ENCODE measurements at places on chromosomes 5 and 9. TPM values are rescaled to one million over a fixed set of nuclear protein-coding genes. Genes with fewer than 3 reads are reported as not detected.

DNA sequence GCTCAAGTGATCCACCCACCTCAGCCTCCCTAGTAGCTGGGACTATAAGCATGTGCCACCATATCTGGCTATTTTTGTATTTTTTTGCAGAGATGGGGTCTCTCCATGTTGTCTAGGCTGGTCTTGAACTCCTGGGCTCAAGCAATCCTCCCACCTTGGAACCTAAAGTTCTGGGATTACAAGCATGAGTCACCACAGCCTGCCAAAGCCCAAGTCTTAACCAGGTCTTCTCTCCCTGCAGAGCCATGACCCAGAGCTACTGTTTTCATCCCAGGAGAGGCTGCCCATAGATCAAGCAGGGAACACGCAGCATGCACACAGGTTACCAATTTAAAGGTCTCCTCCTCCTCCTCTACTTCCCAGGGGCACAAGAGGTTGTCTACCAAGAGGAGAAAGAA lies 29.7 kb downstream of the PCDHGC5 start:
- DNase-seq: no peak

GRCh38 chr5:128081111-128081851 lies 2.3 kb upstream of the SLC12A2 start:
- no peak for DNase-seq

- DNase-seq: no peak
Measured at GRCh38 chr5:36378551-36378950, 76.8 kb upstream of the RANBP3L start.

GRCh38 chr5:56640763-56641406 lies 174.5 kb upstream of the MAP3K1 start:
- DNase-seq: no peak

DNA sequence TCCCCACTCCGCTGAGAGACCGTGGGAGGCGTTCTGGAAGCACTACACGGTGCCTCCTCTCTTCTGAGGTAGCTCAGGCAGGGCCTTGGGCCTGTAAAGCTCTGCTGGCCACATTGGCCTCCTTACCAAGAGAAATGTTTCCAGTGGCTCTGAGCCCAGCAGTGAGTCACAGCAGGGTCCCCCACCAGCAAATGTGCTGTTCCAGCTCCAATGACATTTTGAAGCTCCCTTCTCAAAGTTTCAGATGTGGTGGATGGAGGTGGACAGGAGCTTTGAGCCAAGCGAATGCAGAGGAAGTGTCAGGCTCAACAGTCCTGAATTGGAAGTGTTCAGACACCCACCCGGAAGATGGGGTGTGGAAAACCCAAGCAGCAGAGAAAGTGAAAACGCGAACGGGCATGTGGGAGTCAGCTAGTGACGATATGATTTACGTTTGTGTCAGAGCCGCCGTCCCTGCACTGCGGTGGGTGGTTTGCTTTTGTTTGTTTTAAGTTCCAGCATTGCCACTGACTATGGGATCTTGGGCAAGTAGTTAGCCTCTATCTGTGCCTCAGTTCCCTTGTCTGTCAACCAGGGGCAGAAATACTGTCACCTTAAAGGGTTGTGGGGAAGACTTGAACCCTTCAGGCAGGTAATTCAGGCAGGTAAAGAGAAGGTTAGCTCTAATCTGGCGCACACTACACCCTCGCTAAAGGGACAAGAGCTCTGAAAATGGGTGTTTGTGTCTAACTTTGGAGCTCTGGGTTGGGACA lies 38.2 kb downstream of the C5orf15 start:
- DNase-seq: no peak

Gene NRG2
- polyA plus RNA-seq: 0.02 TPM

Gene LCN2
- polyA plus RNA-seq: not detected

Gene NKD2
- polyA plus RNA-seq: not detected
